ENCODE measurements at places on chromosomes 11 and 22. TPM values are rescaled to one million over a fixed set of nuclear protein-coding genes. Genes with fewer than 3 reads are reported as not detected.

Gene ARHGAP8
- 0.17 TPM for total RNA-seq

Gene PEX16
- total RNA-seq: 21.8 TPM

Gene GAL3ST3
- not detected for total RNA-seq

GRCh38 chr22:44968736-44969135, 41.1 kb downstream of the PHF21B start:
- H3K4me3 ChIP-seq: no peak overlapping the region
- no peak overlapping the region for H3K27ac ChIP-seq
- no peaks in the 10 kb centered on the region for H3K4me1 ChIP-seq
- no peak for DNase-seq

- no peak for DNase-seq
- no peaks in the 10 kb centered on the region for H3K4me1 ChIP-seq
- peaks cover 43% of the 10 kb centered on the region for H3K27me3 ChIP-seq
- H3K36me3 ChIP-seq: no peaks in the 10 kb centered on the region
- H3K4me3 ChIP-seq: no peak overlapping the region
These were observed 86.5 kb upstream of the HTATIP2 start for GRCh38 chr11:20277014-20277413.

DNA sequence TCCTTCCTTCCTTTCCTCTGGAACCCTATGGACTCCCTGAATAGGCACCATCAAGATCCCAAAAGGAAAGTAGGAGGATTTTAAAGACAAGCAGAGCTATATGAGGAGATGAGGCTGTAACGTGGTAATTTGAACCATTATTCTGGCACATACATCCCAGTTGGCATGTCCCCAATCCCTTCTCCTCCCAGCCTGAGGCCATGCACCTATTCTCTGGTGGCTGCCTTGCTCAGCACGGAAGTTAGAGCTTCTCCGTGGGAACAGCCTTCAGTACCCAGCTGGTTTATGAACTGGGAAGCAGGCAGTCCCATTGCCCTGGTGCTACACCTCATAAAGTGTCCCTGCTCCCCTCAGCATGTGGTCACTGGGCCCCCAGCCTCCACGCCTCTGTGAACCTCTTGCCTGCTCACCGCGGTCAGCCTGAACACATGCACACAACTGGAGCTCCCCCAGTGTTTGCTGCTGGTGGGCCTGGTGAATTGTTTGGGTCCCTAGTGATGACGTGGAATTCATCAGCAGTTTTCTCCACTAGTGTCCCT, 139.9 kb upstream of the PLET1 start:
- no peak overlapping the region for H3K4me3 ChIP-seq
- DNase-seq: no peak
- H3K27me3 ChIP-seq: no peaks in the 10 kb centered on the region
- H3K27ac ChIP-seq: no peak overlapping the region
- H3K4me1 ChIP-seq: peaks cover 14% of the 10 kb centered on the region
- H3K36me3 ChIP-seq: no peaks in the 10 kb centered on the region
